ENCODE measurements at places on chromosomes 12 and 14.

GRCh38 chr14:54829486-54830224 is 73.0 kb downstream of the GCH1 start:
- no peak for DNase-seq

DNA sequence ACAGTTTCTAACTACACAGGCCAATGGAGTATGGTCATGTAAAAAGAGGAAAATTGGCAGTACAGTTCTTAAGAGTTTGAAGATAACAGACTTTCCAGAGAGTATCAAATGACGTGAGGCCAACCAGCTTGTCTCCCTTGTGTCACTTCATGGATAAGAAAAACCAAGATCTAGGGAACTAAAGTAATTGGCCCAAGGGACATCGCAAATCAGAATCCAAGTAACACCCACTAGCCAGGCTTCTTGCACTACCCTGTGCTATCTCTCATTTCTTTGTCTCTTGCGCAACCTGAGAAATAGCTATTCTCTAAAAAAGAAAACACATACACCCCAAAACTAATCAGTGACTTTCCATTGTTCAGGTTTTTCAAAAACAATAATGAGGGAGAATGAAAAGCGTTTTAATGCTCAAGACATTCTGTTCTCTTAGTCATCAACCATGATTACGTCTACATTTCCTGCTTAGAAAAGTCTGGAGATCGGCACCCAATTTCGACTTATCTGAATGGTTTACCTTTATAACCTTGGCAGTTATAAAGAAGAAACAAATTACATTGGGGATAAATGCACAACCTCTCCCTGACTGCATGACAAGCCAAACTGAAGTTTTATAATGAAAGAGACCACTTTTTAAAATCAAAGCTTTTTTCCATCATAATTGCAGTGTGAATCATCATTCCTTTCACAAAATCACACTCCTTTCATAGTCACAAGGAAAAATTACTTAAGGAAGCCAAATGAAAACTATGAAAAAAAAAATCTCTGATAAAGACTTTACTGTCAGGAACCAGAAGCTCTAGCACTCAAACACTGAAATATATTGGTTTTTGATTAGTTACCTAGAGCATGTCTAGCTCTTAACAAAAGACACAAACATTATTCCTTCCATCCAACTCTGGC is 42.1 kb downstream of the TMTC1 start:
- DNase-seq, result no peak

DNA sequence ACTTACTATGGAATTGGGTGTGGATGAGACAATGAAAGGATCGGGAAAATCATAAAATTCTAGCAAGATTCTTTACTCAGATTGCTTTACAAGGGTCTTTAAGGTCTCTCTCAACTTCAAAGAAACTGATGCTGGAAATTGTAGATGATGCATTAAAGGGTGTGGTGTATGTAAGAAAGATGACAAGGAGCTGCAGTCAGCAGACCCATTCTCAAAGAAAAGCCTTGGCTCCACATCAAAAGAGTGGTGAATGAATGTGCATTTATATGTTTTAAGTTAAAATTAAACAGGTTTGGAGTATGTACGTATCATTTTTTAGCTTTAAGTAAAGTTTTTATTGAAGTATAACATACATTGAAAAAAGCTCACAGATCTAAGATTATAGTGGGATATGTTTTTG is 194.5 kb downstream of the C12orf75 start:
- no peak for DNase-seq

DNA sequence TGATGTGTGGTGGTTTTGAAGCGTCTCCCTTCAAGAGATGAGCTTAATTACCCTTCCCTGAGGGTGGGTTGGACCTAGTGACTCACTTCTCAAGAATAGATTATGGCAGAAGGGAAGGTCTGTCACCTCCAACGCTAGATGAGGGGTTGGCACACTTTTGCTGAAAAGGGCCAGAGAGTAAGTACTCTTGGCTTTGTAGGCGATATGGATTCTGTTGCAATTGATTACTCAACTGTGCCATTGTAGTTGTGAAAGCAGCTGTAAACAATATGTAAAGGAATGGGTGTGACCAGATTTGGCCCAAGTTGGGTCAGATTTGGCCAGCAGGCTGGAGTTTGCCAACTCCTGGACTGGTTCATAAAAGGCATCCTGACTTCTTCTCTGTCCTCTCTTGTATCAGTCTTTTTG is 53.3 kb downstream of the SMIM41 start:
- no peak for DNase-seq

- DNase-seq, result no peak
These were observed 129.4 kb upstream of the NPAS3 start for GRCh38 chr14:32809255-32809654.

DNA sequence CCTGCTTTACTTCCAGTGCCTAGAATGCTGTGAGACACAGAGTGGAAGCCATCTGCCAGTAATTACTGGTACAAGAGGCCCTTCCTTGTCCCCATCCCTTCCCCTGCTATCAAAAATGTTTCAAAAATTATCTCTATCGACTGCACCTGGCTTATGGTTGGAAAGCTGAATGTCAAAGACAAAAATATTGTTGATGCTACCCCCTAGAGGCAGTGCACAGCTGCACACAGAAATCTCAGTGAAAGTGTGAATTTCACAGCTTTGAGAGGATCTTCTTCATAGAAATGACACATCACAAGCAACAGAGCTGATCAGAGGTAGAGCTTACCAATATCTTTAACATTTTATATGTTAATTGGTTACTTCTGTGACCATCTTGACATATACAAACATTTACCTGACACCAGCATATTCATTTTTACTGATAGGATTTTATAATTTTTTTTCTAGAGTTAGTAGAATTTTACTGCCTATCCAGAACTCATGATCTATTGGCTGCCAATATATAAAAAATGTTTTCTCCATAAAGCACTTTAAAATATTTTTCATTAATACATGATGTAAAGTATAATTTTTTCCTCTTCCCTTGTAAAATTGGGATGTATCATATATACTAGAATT is 138.0 kb downstream of the AACS start:
- no peak for DNase-seq

DNA sequence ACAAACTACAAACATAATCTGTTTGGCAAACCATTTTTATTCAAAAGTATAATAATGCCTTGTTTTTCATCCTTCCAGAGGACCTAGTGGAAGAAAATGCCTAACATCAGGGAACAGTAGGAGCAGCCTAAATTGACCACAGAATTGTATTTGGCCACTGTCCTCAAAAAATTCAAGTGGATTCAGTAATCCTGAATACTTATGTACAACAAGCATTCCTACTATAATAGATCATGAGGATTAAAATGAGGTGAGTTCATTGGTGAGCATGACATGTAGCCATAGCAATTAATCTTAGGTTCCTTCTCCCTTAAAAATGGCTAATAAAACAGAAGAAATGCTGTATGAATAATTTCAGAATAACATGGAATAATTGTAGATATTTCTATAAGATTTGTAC is 209.3 kb downstream of the DAD1 start:
- no peak for DNase-seq

- DNase-seq, result no peak
These were observed 4.9 kb upstream of the CMA1 start for GRCh38 chr14:24513009-24513408.

- no peak for DNase-seq
These were observed 15.3 kb downstream of the RNASE2 start for GRCh38 chr14:20970647-20970982.

- no peak for DNase-seq
These were observed 119.8 kb downstream of the EPS8 start for GRCh38 chr12:15669256-15669948.

DNA sequence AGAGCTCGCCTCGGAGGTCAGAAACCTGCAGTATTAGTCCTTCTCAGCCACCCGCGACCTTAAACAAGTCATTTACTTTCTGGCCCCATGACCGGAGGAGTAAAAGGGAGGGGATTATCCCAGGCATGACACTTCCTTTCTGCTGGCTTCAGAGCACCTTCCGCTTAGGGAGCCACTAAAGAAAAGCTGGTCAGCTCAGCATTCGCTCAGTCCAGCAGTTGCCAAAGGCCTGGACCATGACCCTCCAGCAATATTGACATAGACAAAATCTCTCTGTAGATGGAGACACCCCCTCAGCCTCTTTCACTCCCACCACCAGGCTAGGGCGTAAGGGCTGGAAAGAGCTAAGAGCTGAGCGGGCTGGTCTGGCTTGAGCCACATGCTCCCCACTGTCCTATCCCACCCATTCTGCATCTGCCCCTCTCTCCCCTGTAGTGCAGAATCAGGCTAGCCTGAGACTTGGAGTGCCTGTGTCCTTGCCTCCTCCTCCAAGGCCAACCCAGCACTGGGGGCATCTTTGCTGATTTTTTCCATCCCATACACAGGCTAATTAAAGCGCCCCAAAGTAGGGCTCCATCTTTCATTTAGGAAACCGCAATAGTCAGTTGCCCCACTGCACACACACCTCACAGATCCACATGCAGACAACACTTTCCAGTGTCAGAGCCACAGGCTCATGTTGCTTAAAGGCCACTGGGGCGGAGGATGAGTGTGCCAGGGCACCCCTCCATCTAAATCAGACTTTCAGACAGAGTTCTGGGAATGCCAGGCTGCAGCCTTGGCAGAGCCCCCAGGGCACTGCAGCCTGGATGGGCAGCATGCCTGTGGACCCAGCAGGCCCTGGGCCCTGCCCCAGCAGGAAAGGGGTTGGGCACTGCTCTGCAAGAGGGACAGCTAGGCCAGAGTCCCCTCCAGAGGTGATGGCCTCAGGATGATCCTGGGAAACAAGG is 4.0 kb upstream of the CPNE6 start:
- DNase-seq, result no peak

DNA sequence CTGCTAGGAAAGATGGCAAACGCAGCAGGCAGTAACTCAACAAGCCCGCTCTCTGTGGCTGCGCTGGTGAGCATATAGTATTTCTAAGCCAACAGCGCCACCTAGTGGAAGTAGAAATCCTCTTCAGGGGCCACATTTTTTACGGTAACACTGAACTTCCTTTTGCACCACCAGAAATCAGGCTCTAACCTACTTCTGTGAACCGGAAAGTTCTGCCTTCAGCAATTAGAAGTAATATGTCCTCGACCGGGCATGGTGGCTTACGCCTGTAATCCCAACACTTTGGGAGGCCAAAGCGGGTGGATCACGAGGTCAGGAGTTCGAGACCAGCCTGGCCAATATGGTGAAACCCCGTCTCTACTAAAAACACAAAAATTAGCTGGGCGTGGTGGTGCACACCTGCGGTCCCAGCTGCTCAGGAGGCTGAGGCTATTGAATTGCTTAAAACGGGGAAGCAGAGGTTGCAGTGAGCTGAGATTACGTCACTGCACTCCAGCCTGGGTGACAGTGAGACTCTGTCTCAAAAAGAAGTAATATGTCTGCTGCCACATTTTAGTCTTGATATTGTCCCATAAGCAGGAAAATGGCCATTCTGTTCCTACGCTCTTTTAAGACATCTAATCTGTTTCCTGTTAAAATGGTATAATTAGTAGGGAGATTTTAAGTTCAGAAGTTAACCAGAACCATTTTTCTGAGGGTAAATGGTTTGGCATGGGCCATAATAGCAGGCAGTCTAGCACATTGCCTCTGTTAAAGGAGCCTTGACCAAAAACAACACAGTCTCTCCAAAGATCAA is 26.8 kb downstream of the APOBEC1 start:
- DNase-seq, result peak; percentile 81

- no peak for DNase-seq
These were observed 3.2 kb downstream of the LAG3 start for GRCh38 chr12:6775185-6776174.

GRCh38 chr14:58629281-58629680 is 8.5 kb upstream of the DACT1 start:
- DNase-seq, result no peak

GRCh38 chr14:46322730-46323403 is 328.7 kb downstream of the RPL10L start:
- DNase-seq, result peak; percentile 32

DNA sequence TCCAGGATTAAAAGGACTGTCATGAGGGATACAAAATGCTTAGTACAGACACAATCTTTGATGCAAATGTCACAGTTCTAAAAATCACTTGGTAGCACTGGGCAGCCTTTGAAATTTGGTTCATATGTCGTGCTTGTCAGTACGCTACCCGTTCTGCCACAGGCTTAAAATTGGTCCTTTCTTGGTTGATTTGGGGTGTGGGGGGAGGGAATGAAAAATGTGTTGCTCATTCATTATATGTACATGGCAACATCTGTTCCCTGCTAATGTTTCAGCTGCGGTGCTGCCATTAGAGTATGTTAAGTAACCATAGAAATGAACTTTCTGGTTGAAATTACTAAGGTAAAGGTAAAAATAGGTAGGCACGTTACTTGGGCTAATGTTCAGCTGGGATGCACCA is 155.4 kb upstream of the ARHGAP5 start:
- DNase-seq, result no peak

DNA sequence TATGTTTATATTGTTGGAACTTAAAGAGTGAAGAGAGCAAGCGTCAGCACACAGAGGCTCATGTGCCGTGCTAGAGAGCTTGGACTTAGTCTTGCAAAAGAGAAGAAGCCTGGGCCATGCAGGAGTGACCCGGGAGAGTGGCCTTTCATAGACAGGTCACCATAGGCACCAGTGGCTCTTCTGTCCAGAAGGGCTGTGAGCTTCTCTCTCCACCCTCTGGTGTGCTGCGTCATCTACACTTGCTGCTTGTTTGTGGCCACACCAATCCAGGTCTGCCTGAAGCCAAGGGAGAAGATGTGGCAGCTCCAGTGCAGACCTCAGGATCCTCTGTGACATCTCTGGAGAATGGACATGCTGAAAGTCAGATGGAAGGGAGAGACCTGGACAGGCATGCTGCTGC is 74.4 kb downstream of the NTF3 start:
- no peak for DNase-seq

DNA sequence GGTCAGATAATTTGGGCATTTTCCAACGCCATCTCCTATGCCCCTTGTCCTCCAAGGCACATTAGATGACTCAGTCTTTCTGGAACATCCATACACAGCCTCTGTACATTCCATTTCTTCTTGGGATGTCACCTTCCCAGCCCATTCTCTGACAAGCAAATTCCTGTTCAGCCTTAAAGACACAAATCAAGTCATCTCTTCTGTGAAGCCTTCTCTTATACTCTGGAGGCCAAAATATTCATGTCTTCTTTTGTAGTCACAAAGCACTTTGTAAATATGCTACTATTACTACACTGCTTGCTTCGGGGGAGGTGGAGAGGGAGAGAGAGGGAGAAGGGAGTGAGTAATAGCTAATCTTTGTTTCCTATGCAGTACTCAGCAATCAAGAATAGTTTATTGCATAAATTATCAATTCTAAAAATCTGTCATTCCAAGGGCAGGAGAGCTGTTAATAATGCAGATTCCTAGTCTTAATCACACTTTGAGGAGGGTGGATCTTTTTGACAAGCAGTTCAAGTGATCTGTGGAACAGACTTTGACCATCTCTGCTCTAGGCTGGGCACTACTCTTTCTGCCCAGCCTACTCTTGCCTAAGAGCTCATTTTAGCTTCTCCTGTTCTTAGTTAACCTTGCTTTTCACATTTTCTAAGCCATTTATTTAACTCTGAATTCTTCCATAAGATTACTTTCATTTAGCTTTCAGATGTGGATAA is 27.9 kb downstream of the KCNMB4 start:
- no peak for DNase-seq

- DNase-seq, result no peak
These were observed 70.4 kb downstream of the ARL6IP4 start for GRCh38 chr12:123050913-123051312.

Measured in stomach (tissue), 19 donors.